MCF 10A (cell line): ENCODE measurements at places on chromosomes 7 and 10. TPM values are rescaled to one million over a fixed set of nuclear protein-coding genes. Genes with fewer than 3 reads are reported as not detected.

DNA sequence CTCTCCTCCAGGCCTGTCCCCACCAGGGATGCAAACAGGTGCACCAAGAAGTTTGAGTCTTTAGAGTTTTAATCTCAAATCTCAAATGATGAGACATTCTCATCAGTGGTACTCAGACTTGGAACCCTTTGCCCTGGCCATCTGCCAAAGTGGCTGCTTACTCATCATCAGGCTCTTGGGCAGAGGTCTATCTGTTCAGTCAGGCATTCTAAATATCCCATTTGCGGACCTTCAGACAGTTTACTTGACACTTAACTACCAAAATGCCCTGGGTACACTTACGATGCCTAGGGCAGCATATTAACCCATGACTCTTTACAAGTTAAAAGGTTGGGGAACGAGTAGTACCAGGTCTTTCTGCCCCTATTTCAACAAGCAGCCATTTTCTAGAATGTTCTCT is 61.2 kb upstream of the YAE1 start:
- H3K27me3 ChIP-seq: peaks cover 42% of the 10 kb centered on the region
- H3K36me3 ChIP-seq: no peaks in the 10 kb centered on the region
- no peak overlapping the region for H3K4me3 ChIP-seq
- no peaks in the 10 kb centered on the region for H3K4me1 ChIP-seq

DNA sequence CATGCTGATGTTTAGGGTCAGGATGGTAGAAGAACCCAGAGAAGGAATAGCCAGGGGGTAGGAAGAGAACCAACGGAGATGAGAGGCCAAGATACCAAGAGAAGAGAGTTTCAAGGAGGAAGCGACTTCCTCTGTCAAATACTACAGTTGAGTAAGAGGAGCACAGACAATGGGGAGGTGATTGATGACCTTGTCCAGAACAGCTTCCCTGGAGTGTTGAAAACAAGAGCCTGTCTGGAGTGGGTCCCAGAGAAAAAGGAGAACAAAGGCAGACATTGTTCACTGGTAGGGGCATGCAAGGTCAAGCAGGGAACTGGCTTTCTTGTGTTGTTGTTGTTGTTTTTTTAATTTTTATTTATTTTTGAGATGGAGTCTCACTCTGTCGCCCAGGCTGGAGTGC is 9.6 kb upstream of the TRIM56 start:
- H3K27me3 ChIP-seq: no peaks in the 10 kb centered on the region
- no peak overlapping the region for H3K4me3 ChIP-seq
- H3K4me1 ChIP-seq: peaks cover 5% of the 10 kb centered on the region
- H3K36me3 ChIP-seq: no peaks in the 10 kb centered on the region
- DNase-seq: no peak

Gene SFTPA1
- not detected in 2 replicates for total RNA-seq

Gene PLA2G12B
- total RNA-seq: not detected in 2 replicates

GRCh38 chr7:143287339-143287934 is 714 bp upstream of the CASP2 start:
- peak overlapping the region; percentile 98 for H3K4me3 ChIP-seq
- H3K27ac ChIP-seq: peak overlapping the region; percentile 68
- peaks cover 13% of the 10 kb centered on the region for H3K36me3 ChIP-seq
- peaks cover 42% of the 10 kb centered on the region for H3K4me1 ChIP-seq

DNA sequence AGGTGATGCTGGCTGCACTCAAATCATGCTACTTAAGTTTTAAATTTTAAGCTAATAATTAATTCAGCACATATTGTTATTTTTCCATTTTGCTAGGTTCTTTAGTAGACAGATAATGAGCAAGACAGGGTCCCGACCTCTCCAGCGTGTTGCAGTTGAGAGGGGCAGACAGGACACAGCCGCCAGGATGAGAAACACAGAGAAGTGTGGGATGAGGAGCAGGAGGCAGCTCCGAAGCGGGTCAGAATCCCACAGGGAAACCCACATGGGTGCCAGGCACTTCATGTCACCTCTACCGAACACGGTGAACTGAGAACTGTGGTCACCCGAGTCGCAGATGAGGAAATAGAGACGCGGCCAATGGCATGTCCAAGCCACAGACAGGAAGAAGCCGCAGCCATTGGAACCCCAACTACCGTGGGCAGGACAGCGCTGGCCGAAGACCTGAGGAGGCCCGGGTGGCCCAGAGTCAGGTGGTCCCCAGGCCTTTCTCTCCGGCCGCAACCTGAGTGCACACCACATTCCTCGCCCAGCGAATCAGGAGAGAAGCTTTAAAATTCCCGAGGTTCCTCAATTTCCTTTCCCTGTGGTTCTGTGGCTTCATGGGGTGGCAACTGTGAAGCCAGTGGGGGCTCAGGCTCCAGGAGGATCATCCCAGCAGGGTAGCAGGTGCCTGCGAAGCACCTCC is 213.0 kb downstream of the DNAJB6 start:
- DNase-seq: no peak
- no peak overlapping the region for H3K27ac ChIP-seq
- H3K4me1 ChIP-seq: no peaks in the 10 kb centered on the region
- H3K27me3 ChIP-seq: no peaks in the 10 kb centered on the region
- no peak overlapping the region for H3K4me3 ChIP-seq
- no peaks in the 10 kb centered on the region for H3K36me3 ChIP-seq

DNA sequence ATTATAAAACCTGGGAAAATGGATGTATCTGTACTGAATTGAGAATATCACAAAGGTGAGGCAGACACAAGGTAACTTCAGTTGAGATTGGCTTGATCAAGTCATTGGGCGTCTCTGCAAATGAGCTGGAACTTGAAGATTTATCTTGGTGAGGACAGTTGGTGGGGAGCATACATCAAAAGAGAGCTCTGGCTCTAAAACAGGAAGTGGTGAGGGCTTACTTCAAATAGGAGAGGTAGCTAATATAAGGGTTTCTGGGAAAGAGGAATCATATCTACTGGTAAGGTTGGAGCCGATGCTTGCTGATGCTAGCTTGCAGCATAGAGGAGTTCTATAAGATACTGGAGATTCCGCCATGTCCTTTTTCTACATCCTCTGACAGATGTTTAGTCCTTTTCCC is 39.9 kb upstream of the FGL2 start:
- H3K4me1 ChIP-seq: no peaks in the 10 kb centered on the region
- H3K27ac ChIP-seq: no peak overlapping the region
- no peaks in the 10 kb centered on the region for H3K27me3 ChIP-seq
- peaks cover 5% of the 10 kb centered on the region for H3K36me3 ChIP-seq

Gene CADPS2
- total RNA-seq: 7.4 and 10.1 TPM in 2 replicates

Gene PNLIPRP3
- total RNA-seq: 7.6 and 9.5 TPM in 2 replicates

- no peak overlapping the region for H3K4me3 ChIP-seq
These were observed 32.0 kb downstream of the JAKMIP3 start for GRCh38 chr10:132097609-132098377.

Gene CDNF
- 1.9 and 2.9 TPM in 2 replicates for total RNA-seq

DNA sequence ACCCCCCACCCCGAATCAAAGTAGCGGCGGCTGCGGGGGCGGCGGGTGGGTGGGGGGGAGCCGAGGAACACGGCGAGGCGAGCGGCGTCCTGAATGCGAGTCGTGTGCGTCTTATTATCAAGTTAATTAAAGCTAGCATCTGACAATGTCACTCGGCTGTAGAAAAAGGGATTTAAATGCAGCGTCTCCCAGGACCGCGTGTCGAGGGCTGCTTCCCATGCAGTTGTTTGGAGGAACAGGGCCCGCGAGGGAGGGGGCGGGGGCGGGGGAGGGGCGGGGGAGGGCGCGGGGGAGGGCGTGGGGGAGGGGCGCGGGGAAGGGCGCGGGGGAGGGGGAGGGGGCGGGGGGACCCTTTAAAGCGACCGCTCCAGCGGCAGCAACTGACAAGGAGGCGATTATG is 2.7 kb upstream of the UNCX start:
- H3K36me3 ChIP-seq: no peaks in the 10 kb centered on the region
- H3K4me3 ChIP-seq: no peak overlapping the region
- H3K27me3 ChIP-seq: peaks cover 72% of the 10 kb centered on the region
- H3K4me1 ChIP-seq: no peaks in the 10 kb centered on the region
- DNase-seq: no peak

DNA sequence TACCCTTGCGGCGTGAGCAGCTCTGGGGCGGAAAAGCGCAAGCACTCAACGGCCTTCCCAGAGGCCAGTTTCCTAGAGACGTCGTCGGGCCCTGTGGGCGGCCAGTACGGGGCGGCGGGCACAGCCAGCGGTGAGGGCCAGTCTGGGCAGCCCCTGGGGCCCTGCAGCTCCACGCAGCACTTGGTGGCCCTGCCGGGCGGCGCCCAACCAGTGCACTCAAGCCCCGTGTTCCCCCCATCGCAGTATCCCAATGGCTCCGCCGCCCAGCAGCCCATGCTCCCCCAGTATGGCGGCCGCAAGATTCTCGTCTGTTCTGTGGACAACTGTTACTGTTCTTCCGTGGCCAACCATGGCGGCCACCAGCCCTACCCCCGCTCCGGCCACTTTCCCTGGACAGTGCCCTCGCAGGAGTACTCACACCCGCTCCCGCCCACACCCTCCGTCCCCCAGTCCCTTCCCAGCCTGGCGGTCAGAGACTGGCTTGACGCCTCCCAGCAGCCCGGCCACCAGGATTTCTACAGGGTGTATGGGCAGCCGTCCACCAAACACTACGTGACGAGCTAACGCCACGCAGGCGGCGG is 12.6 kb downstream of the TRIM8 start:
- no peaks in the 10 kb centered on the region for H3K27me3 ChIP-seq
- H3K4me3 ChIP-seq: no peak overlapping the region
- peaks cover 53% of the 10 kb centered on the region for H3K36me3 ChIP-seq
- peaks cover 13% of the 10 kb centered on the region for H3K4me1 ChIP-seq

DNA sequence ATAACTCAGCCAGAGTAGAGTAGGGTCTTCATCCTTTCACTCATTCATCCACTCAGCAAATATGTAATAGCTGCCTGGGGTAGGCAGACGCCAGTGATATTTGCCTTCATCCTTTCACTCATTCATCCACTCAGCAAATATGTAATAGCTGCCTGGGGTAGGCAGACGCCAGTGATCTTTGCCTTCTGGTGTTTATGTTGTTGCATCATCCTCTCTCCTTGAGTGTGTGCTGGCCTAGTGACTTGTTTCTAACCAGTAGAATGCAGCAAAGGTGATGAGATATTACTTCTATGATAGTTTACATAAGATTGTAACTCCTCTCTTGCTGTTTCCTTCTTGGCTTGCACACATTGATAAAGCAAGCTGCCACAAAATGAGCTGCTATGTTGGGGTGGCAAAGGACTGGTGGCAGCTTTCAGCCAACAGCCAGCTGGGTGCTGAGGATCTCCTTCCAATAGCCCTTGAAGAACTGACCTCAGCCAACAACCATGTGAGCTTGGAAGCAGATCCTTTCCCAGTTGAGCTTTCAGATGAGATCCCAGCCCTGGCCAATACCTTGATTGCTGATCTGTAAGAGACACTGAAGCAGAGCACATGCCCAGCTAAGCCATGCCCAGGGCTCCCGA is 23.2 kb upstream of the MTPN start:
- no peak overlapping the region for H3K4me3 ChIP-seq
- no peak overlapping the region for H3K27ac ChIP-seq
- no peaks in the 10 kb centered on the region for H3K27me3 ChIP-seq
- no peak for DNase-seq
- no peaks in the 10 kb centered on the region for H3K36me3 ChIP-seq
- H3K4me1 ChIP-seq: peaks cover 15% of the 10 kb centered on the region

DNA sequence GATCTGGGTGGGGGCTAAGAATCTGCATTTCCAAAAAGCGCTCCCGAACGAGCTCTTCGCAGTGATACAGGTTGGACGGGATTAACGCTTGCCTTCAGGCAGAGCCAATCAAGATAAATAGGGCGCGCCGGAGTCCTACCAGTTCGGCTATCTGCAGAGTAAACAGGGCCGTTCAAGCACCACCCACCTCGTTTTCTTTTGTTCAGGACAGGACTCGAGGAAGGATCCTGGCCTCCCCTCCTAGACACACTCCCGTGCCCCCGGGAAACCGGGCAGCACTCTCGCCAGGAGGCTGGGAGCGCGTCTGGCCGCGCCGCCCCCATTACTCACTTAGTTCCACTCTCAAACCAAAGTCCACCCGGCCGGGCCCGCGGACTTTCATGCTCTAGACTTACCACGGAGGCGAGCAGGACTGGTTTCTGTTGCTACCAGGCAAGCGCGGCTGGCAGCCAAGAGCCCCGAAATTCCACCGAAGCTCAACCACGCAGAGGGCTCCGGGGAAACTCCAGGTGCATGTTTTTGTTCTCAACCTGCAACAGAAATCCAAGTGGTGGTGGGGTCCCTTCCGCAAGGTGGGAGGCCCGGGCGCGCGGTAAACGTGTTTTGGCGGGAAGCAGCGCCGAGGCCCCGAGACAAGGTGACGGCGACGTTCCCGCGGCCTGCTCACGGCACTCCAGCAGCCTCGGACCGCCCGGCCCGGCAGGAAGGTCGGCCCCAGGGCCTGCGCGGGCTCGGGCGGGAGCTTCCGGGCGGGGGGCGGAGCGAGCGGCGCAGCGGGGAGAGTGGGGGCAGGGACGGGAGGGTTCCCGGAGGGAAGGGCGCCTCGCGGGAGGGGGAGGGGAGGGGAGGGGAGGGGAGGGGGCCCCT is 12.7 kb downstream of the HNRNPF start:
- H3K36me3 ChIP-seq: peaks cover 81% of the 10 kb centered on the region
- DNase-seq: peak; percentile 60
- peak overlapping the region; percentile 83 for H3K27ac ChIP-seq
- H3K27me3 ChIP-seq: no peaks in the 10 kb centered on the region
- H3K4me3 ChIP-seq: peak overlapping the region; percentile 73

Gene GSTO2
- 33.8 and 40.9 TPM in 2 replicates for total RNA-seq

DNA sequence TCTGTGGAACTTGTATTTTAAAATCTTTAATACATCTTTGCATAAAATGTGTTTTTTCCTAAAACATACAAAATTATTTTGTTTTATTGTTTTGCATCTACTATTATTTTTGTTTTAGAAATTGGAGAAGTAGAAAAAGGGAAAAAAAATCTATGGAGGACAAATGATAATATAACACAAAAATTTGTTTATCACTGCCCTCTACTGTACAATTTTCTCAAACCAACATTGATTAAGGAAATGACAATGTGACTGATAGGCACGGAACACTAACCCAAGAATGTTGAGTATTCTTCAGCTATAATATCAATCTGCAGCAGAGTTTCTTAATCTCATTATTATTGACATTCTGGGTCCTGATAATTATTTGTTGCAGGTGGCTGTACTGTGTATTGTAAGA is 9.5 kb upstream of the ING3 start:
- H3K4me3 ChIP-seq: no peak overlapping the region
- no peaks in the 10 kb centered on the region for H3K36me3 ChIP-seq
- no peaks in the 10 kb centered on the region for H3K4me1 ChIP-seq
- peaks cover 80% of the 10 kb centered on the region for H3K27me3 ChIP-seq
- DNase-seq: peak; percentile 16

GRCh38 chr7:107846324-107846723 is 43.3 kb upstream of the SLC26A3 start:
- H3K36me3 ChIP-seq: no peaks in the 10 kb centered on the region
- peaks cover 8% of the 10 kb centered on the region for H3K4me1 ChIP-seq
- no peaks in the 10 kb centered on the region for H3K27me3 ChIP-seq
- no peak overlapping the region for H3K4me3 ChIP-seq
- no peak for DNase-seq

GRCh38 chr7:47937065-47937687 is 11.1 kb downstream of the PKD1L1 start:
- H3K4me3 ChIP-seq: no peak overlapping the region
- H3K27ac ChIP-seq: no peak overlapping the region
- H3K4me1 ChIP-seq: peaks cover 10% of the 10 kb centered on the region
- H3K27me3 ChIP-seq: no peaks in the 10 kb centered on the region

Gene PIP
- total RNA-seq: not detected in 2 replicates
